ENCODE measurements at places on chromosomes 1 and 21. TPM values are rescaled to one million over a fixed set of nuclear protein-coding genes. Genes with fewer than 3 reads are reported as not detected.

LRRC8D gene
- total RNA-seq = 19.1 TPM

GPR52 gene
- 6.3 TPM for total RNA-seq

NBPF6 gene
- total RNA-seq = not detected

S100A11 gene
- total RNA-seq = 900 TPM

WARS2 gene
- 8.9 TPM for total RNA-seq

FNDC5 gene
- 0.44 TPM for total RNA-seq

IVL gene
- 224 TPM for total RNA-seq

DNA sequence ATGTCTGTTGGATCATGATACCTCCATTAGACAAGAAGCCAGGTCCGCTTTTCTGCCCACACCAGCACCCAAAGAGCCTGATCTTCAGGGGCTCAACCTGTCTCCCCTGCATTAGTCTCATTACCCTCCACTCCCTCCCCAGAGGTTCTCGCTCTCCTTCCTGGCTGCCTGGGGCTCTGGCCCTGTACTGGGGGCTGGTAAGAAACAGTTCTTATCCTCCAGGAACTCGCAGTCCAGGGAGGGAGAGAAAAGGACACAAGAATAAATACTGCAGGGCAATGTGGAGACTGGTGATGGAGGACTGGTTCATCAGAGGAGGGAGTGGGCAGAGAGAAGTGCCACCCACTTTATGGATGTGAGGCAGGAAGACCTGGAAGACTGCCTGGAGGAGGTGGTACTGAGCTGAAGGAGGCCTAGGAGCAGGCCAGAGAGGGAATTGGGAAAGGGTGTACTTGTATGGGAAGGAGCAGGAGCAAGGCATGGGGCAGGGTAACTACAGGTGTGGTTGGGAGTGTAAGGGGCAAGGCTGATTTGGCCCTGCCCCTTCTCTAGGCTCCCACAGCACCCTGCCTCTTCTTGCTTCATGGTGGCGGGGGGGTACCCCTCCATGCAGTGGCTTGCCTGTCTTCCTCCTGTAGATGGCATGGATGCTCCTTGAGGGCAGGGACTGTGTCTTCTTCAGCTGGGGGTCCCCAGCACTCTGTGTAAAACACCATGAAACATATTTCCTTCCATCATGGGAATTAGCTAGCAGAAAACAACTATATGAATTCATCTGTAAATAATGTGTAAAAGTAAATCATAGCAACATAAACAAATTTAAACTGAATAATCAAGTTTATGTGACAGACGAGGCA, 5.0 kb downstream of the LRRC71 start:
- no peak overlapping the region for H3K4me3 ChIP-seq
- peaks cover 31% of the 10 kb centered on the region for H3K4me1 ChIP-seq
- H3K36me3 ChIP-seq = no peaks in the 10 kb centered on the region
- H3K27ac ChIP-seq = no peak overlapping the region

GRCh38 chr1:78047106-78047505, 1.3 kb downstream of the GIPC2 start:
- H3K4me1 ChIP-seq = peaks cover 5% of the 10 kb centered on the region
- peak overlapping the region; percentile 79 for H3K4me3 ChIP-seq
- H3K27ac ChIP-seq = peak overlapping the region; percentile 73
- DNase-seq = no peak
- no peaks in the 10 kb centered on the region for H3K36me3 ChIP-seq
- H3K27me3 ChIP-seq = no peaks in the 10 kb centered on the region

GRCh38 chr21:26961698-26962097, 5.2 kb downstream of the ADAMTS5 start:
- H3K4me3 ChIP-seq = peak overlapping the region; percentile 57
- H3K36me3 ChIP-seq = no peaks in the 10 kb centered on the region

DNA sequence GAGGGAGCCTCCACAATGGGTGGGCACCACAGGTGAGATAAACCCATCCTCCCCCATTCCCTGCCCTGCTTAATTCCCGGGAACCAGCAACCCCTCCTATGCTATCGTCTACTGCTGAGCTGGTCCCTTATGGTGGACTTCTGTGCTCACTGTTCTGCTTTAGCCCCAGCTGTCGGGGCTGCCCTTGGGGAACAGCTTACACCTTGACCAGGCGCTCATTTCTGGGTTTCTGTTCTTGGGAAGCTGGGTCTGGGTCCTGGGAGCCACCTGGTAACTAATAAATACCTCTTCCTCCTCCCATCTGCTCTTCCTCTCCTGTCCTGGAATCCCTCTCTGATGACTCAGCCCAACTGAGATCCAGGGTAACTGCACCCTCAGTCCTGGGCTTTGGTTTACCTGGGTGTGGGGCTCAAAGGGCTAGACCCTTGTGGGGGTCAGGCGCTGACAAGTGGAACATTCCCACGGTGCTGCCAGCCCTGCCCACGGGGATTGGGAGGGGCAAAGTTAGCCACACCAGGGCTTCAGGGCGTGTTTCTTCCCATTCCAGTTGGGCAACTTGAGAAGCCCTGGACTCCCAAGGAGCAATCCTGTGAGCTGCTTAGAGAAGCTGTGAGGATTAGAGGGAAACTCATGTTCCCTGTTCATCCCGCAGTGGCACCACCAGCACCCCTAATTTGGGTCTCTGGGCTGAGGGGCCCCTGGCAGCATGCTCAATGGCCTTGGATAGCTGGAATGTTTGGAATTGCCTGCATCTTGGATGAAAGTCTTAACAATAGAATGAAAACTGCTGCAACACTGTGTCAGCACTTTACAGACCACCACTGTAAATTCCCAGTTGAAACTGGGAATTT, 1.6 kb downstream of the PCAT6 start:
- DNase-seq = no peak
- peak overlapping the region; percentile 90 for H3K4me3 ChIP-seq
- H3K36me3 ChIP-seq = no peaks in the 10 kb centered on the region
- H3K4me1 ChIP-seq = peaks cover 19% of the 10 kb centered on the region
- H3K27ac ChIP-seq = peak overlapping the region; percentile 91

- no peaks in the 10 kb centered on the region for H3K27me3 ChIP-seq
- no peak overlapping the region for H3K27ac ChIP-seq
- peaks cover 41% of the 10 kb centered on the region for H3K36me3 ChIP-seq
- no peaks in the 10 kb centered on the region for H3K4me1 ChIP-seq
Measured at GRCh38 chr1:151524736-151525135, 13.5 kb downstream of the CGN start.

GRCh38 chr1:239879321-239880170, 212.1 kb upstream of the FMN2 start:
- H3K4me3 ChIP-seq = no peak overlapping the region
- H3K4me1 ChIP-seq = peaks cover 17% of the 10 kb centered on the region
- no peaks in the 10 kb centered on the region for H3K27me3 ChIP-seq
- H3K27ac ChIP-seq = peak overlapping the region; percentile 30

GRCh38 chr1:160662910-160663309, 16.1 kb upstream of the SLAMF1 start:
- no peak overlapping the region for H3K4me3 ChIP-seq
- DNase-seq = no peak
- no peaks in the 10 kb centered on the region for H3K36me3 ChIP-seq
- no peaks in the 10 kb centered on the region for H3K27me3 ChIP-seq
- no peak overlapping the region for H3K27ac ChIP-seq

DNA sequence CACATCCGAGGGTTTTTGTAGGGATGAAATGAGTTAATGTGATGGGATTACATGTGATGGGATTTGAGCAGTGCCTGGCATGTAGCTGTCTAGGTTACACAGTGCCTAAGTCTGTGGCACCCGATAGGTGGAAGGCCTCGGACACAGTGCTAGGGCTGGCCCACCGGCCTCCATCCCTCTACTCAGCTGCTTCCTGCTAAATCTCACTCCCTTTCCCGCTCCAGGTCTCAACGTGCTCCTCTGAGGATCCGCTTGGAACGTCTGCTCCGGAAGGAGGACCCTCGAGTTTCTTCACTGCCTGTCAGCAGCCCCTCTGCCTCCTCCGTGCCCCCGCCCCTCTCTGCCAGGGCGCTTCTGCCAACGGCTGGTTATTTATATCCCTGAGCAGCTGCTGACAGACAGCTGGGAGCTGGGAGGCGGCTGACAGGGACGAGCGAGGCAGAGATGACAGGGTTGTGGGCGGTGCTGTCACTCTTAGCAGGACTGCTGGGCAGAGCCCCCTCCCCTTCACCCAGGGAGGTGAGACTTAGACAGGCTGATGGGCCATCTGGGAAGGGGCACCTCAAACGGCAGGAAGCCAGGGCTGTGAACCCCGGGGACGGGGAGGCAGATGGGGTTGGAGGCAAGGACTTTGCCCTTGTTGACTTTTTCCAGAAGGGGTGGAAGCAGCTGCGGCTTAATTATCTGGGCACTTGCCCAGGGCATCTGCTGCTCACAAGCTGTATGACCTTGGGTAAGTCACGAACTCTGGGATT, 26.6 kb upstream of the LRRN2 start:
- no peak overlapping the region for H3K27ac ChIP-seq
- H3K27me3 ChIP-seq = peaks cover 5% of the 10 kb centered on the region
- H3K36me3 ChIP-seq = no peaks in the 10 kb centered on the region
- H3K4me1 ChIP-seq = no peaks in the 10 kb centered on the region
- no peak for DNase-seq
- H3K4me3 ChIP-seq = no peak overlapping the region

DNA sequence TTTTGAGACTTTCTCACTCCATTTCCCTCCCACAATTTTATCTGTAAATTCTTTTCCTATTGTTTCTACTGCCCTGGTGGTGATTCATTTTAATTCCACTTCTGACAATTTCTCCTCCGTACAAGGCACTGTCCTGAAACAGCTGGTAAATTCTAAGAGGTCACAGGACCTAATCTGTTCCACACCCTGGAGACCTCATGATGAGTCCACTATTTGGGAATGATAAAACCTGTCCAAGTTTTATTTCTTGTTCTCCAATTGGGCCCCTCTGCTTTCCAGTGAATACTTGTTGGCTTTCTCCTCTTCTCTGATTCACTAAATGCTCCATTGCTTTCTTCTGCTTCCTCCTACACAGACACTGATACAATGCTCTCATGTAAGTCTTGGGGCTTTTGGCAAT, 343.1 kb upstream of the DUSP10 start:
- no peaks in the 10 kb centered on the region for H3K36me3 ChIP-seq
- no peak for DNase-seq
- peaks cover 15% of the 10 kb centered on the region for H3K4me1 ChIP-seq
- no peak overlapping the region for H3K4me3 ChIP-seq
- H3K27ac ChIP-seq = no peak overlapping the region

- H3K36me3 ChIP-seq = peaks cover 1% of the 10 kb centered on the region
- peak within 1 kb of the TSS; percentile 99 for H3K4me3 ChIP-seq
- H3K27me3 ChIP-seq = no peaks in the 10 kb centered on the region
- H3K27ac ChIP-seq = peak within 1 kb of the TSS; percentile 79
- no peak for DNase-seq
Measured at GRCh38 chr1:6554907-6555778, at the start of gene TAS1R1. Gene TAS1R1 (plus strand): TSS chr1:6555307. CDS start chr1:6555374, 67 bp downstream.

- H3K27ac ChIP-seq = peak overlapping the region; percentile 18
- no peaks in the 10 kb centered on the region for H3K27me3 ChIP-seq
- no peak overlapping the region for H3K4me3 ChIP-seq
- DNase-seq = no peak
- no peaks in the 10 kb centered on the region for H3K4me1 ChIP-seq
- no peaks in the 10 kb centered on the region for H3K36me3 ChIP-seq
Measured at GRCh38 chr1:39277879-39278278, 73.4 kb downstream of the MACF1 start.

- H3K4me3 ChIP-seq = no peak overlapping the region
- H3K36me3 ChIP-seq = no peaks in the 10 kb centered on the region
- DNase-seq = no peak
- no peak overlapping the region for H3K27ac ChIP-seq
- no peaks in the 10 kb centered on the region for H3K4me1 ChIP-seq
Measured at GRCh38 chr1:28118640-28119307, 30.4 kb upstream of the EYA3 start.

DNA sequence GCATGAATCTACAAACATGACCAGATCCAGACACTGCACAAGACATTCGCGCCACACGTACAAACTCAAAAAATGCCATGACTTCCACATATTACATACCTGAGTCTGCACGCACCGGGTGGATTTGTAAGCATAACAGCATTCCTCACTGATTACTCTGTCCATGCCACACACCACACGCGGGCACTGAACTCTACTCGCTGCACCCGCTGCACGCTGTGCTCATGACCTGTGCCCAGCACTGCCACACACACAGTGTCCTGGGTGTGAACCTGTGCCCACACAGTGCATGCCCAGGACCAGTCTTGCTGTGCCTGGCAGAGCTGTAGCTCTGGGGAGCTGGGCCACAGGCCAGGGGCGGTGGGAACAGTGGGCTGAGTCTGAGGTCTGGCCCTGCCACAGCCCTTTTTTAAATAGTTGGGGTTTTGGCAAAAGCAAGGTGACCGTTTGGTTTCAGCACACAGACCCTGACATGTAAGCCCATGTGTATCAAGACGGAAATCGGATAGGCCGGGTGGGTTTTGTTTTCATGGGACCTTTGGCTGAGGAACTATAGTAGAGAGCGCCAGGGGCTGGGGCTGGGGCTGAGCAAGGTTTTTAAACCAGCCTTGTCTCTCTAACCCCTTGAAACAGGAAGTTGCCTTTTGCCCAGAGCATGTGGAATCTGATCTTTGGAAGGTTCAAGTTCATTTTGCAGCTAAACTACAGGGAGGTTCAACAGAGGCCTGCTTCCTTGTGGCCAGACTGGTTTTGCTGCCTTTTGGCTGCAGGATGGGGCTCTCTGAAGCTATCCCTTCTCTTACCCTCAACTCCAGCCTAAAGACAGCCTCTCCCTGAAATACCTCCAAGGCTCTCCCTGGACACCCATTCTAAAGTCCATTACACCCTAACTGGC, 12.3 kb upstream of the GOLT1A start:
- H3K4me1 ChIP-seq = peaks cover 15% of the 10 kb centered on the region
- no peaks in the 10 kb centered on the region for H3K27me3 ChIP-seq
- no peak overlapping the region for H3K4me3 ChIP-seq
- DNase-seq = no peak

GRCh38 chr1:164625004-164625617, 66.1 kb downstream of the PBX1 start:
- DNase-seq = no peak
- no peak overlapping the region for H3K4me3 ChIP-seq
- H3K27me3 ChIP-seq = no peaks in the 10 kb centered on the region
- H3K4me1 ChIP-seq = peaks cover 7% of the 10 kb centered on the region
- peak overlapping the region; percentile 40 for H3K27ac ChIP-seq

DNA sequence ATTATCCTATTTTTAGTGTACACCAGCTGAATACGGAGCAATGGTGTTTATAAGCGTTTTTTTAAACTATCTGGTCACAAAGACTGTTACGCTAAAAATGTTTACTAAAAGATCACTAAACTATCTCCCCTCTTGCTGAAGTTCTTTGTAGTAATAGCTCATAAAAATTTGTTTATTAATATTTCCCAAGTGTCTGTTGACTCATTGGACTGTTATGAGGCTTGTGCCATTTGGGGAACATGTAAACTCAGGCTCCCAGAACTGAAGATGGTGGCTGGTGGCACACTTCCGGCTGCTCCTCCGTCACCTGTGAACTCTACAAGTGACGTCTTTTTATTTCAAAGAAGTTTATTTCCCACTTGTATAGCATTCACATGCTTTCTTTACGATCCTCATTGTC, 46.3 kb downstream of the AIDA start:
- H3K4me1 ChIP-seq = peaks cover 5% of the 10 kb centered on the region
- no peak for DNase-seq
- H3K27me3 ChIP-seq = no peaks in the 10 kb centered on the region
- H3K27ac ChIP-seq = no peak overlapping the region
- peaks cover 38% of the 10 kb centered on the region for H3K36me3 ChIP-seq
